ENCODE measurements at places on chromosomes 1 and 21.

DNA sequence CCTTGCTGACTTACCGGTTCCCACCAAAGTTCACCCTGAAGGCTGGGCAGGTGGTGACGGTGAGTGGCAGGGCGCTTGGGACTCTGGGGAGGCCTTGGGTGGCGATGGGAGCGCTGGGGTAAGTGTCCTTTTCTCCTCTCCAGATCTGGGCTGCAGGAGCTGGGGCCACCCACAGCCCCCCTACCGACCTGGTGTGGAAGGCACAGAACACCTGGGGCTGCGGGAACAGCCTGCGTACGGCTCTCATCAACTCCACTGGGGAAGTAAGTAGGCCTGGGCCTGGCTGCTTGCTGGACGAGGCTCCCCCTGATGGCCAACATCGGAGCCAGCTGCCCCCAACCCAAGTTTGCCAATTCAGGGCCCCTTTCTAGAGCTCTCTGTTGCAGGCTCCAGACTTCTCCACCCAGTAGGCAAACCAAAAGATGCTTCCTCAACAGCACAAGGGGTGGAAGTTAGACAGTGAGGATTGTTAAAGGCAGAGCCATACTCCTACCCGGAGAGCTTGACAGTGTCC, 16.4 kb upstream of the SEMA4A start:
- no peak for DNase-seq

DNA sequence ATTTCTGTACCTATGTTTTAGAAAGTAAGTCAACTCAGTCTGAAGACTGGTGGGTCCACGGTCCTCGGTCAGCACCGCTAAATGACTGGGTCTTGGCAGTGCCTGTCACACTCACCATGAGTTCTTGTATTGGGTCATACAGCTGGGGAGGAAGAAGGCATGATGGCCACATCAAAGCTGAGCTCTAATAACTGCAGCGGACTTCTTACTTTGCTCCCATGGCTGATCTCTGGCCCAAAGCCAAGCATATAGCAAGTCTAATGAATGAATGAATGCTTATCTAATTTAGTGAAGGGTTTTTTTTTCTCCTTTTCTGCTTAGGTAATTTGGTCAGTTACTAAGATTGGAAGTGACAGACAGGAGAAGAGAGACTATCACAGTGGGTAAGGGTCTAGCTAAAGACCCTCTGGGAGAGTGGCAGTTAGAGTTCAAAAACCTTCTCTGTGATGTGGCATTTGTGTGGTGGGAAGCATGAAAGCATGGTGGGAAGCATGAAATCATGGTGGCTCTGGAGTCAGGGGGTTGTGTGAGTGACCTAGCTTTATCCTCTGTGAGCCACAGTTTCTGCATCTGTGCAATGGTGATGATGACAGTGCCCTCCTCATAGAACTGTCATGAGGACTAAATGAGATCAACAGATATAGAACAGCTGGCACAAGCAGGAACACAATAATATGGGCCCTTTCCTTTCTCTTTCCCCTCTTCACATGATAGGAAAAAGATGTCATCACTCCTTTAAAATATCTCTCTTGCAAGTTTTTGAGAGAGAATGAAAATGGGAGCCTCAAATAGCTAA, 78.9 kb upstream of the JAK1 start:
- DNase-seq = no peak

GRCh38 chr1:38677311-38677710, 182.3 kb downstream of the RRAGC start:
- DNase-seq = no peak

- no peak for DNase-seq
These were observed 26.3 kb upstream of the IVNS1ABP start for GRCh38 chr1:185343306-185343705.

DNA sequence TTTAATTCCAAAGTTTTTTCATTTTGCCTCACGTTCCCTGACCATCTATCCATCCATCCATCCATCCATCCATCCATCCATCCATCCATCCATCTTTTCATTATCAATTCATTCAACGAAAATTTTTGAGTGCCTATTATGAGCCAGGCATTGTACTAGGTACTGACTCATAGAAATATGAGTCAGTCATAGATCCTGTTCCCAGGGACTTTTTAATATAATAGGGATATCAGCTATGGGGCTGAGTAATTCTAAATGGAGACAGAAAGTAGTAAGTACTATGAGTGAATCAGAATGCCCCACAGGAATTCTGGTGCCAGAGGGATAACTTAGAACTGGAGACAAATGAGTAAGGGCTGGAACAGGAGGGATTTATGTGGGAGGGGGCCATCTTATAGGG, 49.8 kb upstream of the GNG12 start:
- no peak for DNase-seq

DNA sequence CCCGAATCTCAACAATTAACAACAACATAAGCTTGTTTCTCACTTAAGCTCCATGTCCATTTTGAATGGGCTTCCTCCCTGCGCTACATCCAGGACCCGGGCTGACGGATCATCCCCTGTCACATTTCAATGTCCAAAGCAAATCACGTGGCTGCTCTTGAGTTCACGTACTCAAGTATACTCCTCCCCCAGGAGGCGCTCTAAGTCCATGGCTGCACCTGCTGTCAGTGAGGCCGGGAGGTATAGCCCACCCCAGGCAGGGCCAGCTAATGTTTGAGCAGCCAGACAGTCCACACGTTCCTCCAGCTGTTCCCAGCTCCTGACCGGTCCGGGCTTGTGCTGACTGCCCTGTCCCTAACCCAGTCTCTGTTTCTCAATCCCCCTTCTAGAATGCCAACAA, 220.8 kb downstream of the SLC35F3 start:
- no peak for DNase-seq

DNA sequence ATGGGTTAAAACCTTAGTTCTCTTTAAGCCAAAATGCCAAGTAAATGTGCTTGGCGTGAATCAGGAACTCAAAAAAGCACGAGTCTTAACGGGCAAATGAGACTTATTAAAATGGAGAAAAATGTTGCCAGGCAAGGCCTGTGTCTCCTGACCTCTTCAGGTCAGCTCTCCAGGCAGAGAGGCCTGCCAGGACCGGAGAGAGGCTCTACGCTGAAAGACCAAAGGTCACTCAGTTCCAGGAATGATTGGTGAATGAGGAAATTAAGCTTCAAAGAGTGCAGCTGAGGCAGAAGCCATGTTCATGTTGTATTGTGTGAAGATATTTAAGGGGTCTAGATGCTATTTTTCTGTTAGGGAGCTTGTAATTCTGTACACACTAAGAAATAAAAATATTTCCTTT, 66.6 kb downstream of the SPAG17 start:
- no peak for DNase-seq

- DNase-seq = no peak
These were observed 142.3 kb downstream of the PLXNA2 start for GRCh38 chr1:208101661-208102431.

DNA sequence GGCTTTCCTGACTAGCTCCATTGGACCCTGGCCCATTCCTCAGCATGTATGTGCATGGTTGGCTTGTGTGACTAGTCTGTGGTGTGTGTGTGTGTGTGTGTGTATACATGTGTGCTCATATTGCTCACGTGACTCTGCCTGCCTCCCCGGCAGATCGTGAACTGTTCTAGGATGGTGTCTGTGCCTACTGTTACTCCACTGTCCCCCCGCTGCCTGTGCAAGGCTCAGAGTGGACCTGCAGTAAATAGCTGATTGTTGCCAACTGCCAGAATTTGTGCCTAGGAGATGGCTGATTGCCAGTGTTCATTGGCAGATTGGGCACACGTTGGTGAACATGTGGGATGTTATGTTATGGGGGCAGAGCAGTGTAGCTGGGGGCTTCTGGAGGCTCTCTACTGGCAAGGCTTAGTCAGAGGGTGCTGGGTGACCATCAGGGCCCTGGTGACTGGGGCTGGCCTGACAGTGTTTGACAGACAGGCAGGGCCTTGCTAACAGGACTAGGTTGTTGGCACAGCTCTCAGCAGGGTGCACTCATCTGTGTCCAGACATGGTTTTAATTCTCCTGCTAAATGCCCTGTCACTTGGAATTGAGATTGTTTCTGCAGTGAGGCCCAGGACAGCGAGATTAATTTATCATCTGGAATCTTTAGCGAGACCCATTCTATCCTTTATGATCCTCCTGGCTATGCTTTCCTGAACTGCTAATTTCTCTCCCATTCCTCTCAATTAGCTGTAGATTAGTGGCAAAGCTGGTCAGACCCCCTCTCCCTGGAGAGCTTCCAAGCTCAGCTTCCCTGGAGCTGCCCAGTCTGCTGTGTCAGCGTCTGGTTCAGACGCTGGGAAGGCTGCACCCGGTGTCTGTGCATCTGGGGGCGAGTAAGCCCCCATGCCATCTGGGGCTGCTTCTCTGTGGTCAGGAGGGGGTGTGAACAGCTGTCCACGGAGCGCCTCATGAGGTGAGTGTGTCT, 20.8 kb downstream of the SLC6A17 start:
- DNase-seq = no peak

GRCh38 chr21:46092811-46093667, 4.9 kb upstream of the COL6A2 start:
- DNase-seq = no peak

- DNase-seq = no peak
These were observed 257.5 kb upstream of the PTBP2 start for GRCh38 chr1:96464066-96464465.

Data from cortex of kidney (tissue), 1 donor.